ENCODE measurements at places on chromosomes 2 and 18. TPM values are rescaled to one million over a fixed set of nuclear protein-coding genes. Genes with fewer than 3 reads are reported as not detected.

DNA sequence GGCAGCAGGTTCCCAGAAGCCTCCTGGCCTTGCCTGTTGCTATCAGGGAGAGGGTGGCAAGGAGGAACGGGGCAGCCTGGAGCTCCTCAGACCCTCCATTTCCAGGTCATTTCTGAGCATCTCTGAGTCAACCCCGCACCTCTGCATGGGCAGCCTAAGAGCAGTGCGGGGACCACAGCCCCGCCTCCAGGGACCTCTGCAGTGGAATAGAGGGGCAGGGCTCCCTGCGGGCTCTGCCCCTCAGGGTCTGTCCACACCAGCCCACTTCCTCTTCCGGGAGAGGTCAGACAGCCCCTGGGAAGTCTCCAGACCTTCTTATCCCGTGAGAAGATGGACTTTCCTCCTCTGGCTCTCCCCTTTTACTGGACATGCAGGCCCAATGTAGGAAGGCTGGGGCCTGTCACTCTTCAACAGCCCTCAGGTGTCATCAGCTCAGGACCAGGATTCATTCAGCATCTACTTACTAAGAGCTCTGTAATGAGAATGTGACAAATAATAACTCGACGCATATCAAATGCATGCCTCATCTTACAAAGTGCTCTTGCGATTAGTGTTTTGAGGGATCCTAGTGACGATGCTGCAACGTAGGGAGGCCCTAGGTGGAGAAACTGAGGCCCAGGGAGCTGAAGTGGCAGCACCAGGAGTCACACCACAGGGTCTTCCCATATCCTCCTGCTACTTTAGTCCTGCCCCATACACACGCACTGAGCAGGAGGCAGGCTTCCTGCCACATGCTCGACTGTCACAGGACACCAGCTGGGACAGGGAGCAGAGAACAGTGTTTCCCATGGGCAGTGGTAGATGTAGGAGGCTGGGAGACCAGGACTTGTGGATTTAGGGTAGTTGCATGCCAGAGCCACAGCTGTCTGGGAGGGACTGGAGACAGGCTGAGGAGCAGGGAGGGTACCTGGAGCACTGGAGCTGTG is 28.0 kb downstream of the SH2D6 start:
- no peak for DNase-seq
- H3K27me3 ChIP-seq: no peaks in the 10 kb centered on the region
- H3K4me1 ChIP-seq: peaks cover 10% of the 10 kb centered on the region

PLGLB1 gene
- polyA plus RNA-seq: 9.8 TPM

UCN gene
- polyA plus RNA-seq: 2.6 TPM

QPCT gene
- 0.81 TPM for polyA plus RNA-seq

MROH2A gene
- not detected for polyA plus RNA-seq

All from hepatocyte (in vitro differentiated cells).